Vein endothelial cell (primary cell): ENCODE measurements at places on chromosomes 7 and 10. TPM values are rescaled to one million over a fixed set of nuclear protein-coding genes. Genes with fewer than 3 reads are reported as not detected.

Gene METTL27
- 0.98 TPM in 1 of 2 replicates, not detected in the other for total RNA-seq

Gene MKLN1
- total RNA-seq = 32.3 and 33.2 TPM in 2 replicates

Gene MYPN
- total RNA-seq = under 0.01 and 0.29 TPM in 2 replicates

Gene SLC18A2
- not detected in 2 replicates for total RNA-seq

Gene CRHR2
- total RNA-seq = not detected in 2 replicates

Gene PRSS37
- total RNA-seq = not detected in 2 replicates

Gene RHOBTB1
- 45.6 and 51.6 TPM in 2 replicates for total RNA-seq

Gene ELFN1
- total RNA-seq = 0.65 and 1.1 TPM in 2 replicates

Gene PTN
- total RNA-seq = not detected in 2 replicates

Gene CALHM1
- total RNA-seq = not detected in 2 replicates

Gene SFMBT2
- 0.98 and 2.9 TPM in 2 replicates for total RNA-seq

Gene TMEM236
- 0.10 and 0.33 TPM in 2 replicates for total RNA-seq

Gene GALNT17
- total RNA-seq = not detected in 2 replicates

Gene HEPACAM2
- not detected in 2 replicates for total RNA-seq

Gene CFAP58
- 0.33 and 0.76 TPM in 2 replicates for total RNA-seq

Gene TAS2R41
- 0.19 TPM in 1 of 2 replicates, not detected in the other for total RNA-seq

Gene HSPA12A
- under 0.01 and 0.29 TPM in 2 replicates for total RNA-seq
